ENCODE measurements at places on chromosomes 16 and 17.

DNA sequence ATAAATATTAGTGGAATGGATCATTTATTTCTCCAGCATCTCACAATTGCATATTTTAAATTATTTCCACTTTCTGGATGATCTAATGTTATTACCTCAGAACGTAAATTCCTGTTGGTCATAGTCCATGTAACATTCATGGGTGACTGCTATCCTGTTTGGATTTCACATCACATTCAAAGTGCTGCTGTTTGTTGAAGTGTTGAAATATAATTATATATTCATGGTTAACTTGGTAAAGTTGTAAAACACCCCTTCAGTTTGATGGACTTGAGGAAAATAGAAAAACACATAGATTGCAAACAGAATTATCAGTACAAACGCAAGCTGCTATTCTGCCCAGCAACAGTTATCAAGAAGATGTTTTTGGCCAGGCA, 59.6 kb downstream of the TANGO6 start:
- no peak for DNase-seq

DNA sequence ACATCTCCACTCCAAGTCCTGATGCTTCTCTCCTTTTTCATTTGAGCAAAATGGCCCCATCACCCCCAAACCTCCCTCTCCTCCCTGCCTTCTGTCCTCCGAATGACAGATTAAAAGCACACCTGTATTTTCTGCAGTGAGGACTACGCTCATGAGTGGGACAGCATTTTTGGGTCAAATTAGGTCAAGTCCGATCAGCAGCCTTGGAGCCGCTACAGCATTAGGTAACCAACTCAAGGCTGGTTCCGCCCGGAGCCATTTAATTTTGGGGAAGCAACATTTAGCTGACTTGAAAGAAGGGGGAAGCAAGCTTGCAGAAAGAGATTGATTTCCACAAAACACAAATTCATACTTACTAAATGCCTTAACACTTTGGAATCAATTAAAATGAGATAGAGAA, 324.1 kb upstream of the CDH5 start:
- no peak for DNase-seq

- no peak for DNase-seq
Measured at GRCh38 chr17:50579399-50579798, 18.9 kb downstream of the CACNA1G start.

- peak; percentile 56 for DNase-seq
Measured at GRCh38 chr17:42667088-42667951, 8.2 kb downstream of the TUBG2 start.

- DNase-seq: no peak
Measured at GRCh38 chr17:74851612-74852236, 8.0 kb downstream of the GRIN2C start.

GRCh38 chr17:72340836-72341235, 220.0 kb downstream of the SOX9 start:
- no peak for DNase-seq

GRCh38 chr17:79579074-79579800, 31.6 kb downstream of the RBFOX3 start:
- no peak for DNase-seq

DNA sequence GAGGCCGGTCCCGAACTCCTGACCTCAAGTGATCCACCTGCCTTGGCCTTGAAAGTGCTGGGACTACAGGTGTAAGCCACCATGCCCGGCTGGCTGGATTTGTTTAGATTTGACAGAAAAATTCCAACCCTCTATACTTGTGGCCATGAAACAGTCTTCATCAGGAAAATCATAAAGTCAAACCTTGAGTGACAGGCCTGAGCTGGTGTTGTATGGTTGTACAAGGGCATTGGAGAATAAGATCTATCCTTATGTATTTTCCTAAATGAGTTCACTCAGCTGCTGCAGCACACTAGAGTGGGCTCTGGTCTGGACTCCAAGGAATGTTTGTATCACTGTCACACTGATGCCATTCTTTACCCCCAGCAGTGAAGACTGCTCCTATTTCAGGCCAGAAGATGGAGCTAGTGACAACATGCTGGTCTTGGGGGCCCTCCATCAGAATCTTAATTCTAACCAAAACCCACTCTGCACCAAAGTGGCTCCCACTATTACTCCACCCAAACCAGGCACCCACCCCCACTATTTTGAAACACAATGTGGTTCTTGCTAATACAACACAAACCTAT, 27.4 kb downstream of the SNX11 start:
- no peak for DNase-seq

DNA sequence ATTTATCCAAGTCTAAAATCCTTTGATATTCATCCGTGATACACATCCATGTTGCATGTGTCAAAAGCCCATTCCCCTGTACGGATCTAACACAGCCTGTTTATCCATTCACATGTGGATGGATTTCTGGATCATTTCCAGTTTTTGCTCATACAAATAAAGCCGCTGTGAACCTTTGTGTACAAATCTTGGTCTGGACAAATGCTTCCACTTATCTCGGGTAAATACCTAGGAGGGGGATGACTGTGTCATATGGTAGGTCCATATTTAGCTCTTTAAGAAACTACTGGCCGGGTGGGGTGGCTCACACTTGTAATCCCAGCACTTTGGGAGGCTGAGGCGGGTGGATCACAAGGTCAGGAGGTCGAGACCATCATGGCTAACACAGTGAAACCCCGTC, 6.3 kb upstream of the TBCD start:
- DNase-seq: peak; percentile 67

- DNase-seq: peak; percentile 39
Measured at GRCh38 chr17:5237541-5238016, 2.9 kb upstream of the SCIMP start.

DNA sequence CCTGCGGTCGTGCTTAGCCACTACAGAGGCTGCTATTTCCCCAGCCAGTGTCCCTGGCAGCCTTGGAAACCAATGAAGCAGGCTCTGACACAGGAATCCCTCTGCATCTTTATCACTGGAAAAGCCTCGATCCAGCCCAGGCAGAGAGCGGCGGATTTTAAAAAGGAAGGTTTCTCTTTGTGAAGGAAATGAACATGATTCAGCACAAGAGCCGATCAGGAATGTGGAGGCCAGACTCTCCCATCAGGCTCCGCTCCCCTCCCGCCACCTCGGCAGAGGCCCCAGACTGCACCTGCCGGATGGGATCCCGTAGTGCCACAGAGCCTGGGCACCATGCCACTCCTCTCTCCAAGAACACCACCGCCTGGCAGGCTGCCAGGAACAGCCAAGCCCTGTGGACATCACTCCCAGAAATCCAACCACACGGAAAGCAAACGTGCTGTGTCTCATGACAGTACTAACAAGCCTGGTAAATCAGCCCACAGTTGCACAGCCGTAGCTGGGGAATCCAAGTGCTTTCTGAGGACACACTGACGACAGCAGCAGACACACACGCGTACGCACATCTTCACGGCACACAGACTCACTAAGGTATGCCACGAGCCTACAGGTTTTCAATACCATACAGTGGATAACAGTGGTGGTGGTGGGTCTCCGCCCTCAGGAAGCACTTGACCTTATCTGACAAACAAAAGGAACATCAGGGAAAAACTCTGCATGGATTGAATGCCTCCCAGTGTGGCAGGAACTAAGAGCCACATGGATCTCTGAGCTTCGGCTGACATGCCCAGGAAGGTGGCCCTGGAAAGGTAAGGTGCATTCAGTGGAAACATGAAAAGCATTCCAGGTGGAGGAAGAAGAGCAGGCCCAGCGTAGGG, 5.4 kb downstream of the LRRC75A start:
- peak; percentile 75 for DNase-seq

GRCh38 chr16:72018470-72018869, 9.9 kb downstream of the DHODH start:
- no peak for DNase-seq

GRCh38 chr17:71033336-71033735, 864.0 kb downstream of the KCNJ2 start:
- DNase-seq: no peak

DNA sequence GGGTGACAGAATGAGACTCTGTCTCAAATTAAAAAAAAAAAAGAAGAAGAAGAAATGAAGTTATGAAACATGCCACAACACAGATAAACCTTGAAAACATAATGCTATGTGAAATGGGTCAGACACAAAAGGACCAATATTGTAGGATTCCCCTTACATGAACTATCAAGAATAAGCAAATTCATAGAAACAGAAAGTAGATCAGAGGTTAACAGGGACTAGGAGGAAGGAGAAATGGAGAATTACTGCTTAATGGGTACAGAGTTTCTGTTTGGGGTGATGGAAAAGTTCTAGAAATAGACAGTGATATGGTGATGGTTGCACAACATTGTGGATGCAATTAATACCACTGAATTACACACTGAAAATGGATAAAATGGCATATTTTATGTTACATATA, 16.3 kb downstream of the RANBP10 start:
- DNase-seq: no peak

DNA sequence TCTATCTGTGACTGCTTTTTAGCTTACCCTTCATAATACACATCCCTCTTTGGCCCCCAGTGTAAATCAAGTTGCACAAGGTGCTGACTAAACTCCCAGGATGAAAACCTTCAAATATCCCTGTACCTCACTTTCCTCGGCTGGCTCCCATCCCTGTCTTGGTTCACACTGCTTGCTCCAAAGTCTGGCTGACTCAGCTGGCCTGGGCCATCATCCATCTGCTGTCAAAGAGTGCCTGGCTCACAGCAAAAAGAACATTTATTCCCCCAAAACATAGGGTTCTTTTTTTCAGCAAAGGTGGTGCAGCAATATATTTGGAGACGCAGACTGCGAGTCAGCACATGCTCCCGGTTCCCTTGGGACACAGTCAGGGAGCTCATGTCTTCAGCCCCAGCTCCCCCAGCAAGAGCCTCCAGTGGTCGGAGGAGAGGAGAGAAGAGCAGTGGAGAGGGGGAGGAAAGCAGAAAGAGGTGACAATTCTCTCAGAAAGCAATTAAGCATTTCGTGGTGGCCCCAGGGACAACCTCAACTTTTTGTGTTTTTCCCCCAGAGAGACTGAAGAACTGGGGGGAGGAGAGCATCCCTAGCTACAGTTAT, 26.1 kb downstream of the GPR142 start:
- DNase-seq: no peak

GRCh38 chr17:74610108-74610507, 13.4 kb downstream of the CD300E start:
- DNase-seq: no peak

- DNase-seq: no peak
Measured at GRCh38 chr16:30187556-30187865, 4.1 kb downstream of the CORO1A start.

DNA sequence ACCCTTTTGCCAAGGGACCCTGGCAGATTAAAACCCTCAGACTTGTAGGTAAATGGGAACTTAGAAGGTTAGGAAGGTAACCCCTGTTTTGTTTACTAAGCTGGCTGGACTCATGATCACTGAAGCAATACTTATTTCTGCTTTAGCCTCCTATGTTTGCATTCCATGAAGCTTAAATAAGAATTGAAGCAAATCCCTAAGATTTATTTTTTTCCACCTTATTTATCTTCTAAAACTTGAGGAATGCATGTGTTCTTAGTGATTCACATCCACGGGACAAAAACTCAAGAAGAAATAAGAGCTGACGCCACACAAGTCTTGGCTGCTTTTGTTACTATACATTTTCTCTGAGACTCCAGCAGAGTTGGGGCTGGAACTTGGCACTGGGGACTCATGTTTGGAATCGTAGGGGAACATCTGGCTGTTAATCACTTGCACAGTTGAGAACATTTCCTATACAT, 35.5 kb downstream of the CLUAP1 start:
- no peak for DNase-seq

DNA sequence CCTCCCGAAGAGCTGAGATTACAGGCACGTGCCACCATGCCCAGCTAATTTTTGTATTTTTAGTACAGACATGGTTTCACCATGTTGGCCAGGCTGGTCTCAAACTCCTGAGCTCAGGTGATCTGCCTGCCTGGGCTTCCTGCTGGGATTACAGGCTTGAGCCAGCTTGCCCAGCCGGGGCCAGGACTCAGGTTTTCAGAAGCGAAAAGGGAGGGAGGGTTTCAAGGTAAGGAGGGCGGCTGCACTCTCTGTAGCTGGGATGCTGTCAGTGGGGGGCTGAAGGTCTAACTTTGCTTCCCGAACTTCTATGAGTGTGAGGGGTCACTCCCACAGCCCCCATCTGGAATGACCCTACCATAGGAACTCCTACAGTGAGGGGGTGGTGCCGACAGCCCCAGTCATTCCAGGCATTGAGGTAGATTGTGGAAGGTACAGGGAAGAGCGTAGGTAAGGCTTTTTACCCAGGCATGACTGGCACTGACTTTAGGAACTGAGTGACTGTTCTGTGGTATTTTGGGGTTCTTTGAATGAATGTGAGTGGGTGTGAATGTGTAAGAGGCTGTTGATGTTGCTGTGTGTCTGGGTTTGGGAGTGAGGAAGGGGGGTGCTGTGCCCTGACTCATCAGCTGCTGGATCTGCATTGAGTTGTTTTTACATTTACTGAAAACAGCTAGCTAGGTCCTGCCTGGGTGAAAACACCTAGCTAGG, 3.8 kb upstream of the C1QL1 start:
- no peak for DNase-seq

DNA sequence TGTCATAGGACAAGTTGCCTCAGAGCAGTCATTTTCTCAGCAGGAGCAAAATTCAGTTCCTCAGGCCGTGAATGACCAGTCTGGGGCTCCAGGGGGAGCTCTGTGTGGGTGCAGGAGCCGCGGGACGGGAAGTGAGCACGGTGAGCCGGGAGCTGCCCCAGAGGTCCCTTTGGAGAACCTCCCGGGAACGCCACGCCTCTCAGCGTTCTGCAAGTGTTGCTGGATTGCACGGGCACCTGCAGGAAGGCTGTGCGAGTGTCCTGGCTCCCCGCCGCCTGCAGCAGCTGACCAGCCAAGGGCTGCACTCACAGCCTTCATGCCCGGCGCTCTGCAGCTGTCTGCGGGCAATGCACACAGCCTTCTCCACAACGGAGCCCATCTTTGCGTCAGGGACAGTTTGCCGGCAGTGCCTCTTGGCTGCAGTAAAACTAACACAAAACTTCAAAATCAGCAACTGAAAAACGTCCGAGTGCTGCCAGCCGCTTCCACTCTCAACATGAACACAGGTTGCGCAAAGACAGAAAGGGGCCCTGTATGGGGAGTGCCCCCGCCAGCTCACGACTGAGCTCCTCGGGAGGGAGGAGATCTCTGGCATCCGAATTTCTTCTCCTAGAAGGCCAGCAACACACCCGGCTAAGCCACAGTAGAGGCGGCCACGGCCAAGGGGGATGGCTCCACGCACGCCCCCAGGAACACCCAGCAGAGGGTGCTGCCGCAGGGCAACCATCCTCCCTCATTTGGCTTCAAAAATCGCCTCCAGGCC, 16.0 kb downstream of the NDUFAF8 start:
- peak; percentile 94 for DNase-seq

DNA sequence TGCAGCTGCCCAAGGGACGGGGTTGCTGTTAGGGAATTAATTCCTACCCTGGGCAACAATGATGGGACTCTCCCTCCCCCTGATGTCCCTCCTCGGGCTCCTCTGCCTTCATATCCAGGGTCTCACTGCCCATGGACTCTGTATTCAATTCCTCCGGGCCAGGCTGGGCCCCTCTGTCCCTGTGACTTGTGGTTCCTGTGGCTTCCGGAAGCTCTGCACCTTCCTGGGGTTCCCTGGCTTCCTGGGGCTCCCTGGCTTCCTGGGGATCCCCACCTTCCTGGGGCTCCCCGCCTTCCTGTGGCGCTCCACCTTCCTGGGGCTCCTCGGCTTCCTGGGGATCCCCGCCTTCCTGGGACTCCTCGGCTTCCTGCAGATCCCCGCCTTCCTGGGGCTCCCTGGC, 35.2 kb downstream of the SRL start:
- no peak for DNase-seq
